ENCODE measurements at places on chromosomes 2 and 18.

- no peak for DNase-seq
Measured at GRCh38 chr18:8799596-8800441, 94.5 kb downstream of the MTCL1 start.

DNA sequence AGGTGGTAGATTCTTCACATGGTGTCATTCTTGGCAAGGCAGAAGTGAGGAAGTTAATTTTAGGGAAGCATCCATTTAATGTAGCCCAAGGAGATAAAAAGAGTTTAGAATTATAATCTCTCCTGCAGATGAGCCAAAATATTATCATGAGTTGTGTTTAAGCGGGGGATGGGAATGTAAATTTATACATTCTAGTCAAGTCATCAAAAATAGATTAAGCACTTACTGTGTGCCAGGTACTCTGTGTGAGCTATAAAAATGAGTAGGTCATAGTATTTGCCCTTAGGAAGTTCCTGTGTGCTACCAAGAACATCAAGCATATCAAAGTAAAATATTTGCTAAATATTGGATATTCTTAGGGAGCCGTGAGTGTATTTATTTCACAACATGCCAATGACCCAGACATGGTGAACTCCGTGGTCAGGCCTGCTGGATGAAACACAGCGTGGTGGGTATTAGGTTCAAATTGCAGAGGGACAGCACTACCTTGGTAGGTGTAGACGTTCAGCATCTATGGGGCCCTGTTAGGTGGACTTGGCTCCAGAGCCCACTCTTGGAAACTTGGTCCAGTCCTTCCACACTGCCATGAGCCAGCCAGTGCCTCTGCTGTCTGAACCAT lies 37.4 kb downstream of the MEIS1 start:
- DNase-seq, result no peak

- peak; percentile 12 for DNase-seq
Measured at GRCh38 chr2:241036397-241036963, 38.1 kb downstream of the SNED1 start.

GRCh38 chr18:37299471-37300304 lies 265.9 kb downstream of the CELF4 start:
- peak; percentile 100 for DNase-seq

DNA sequence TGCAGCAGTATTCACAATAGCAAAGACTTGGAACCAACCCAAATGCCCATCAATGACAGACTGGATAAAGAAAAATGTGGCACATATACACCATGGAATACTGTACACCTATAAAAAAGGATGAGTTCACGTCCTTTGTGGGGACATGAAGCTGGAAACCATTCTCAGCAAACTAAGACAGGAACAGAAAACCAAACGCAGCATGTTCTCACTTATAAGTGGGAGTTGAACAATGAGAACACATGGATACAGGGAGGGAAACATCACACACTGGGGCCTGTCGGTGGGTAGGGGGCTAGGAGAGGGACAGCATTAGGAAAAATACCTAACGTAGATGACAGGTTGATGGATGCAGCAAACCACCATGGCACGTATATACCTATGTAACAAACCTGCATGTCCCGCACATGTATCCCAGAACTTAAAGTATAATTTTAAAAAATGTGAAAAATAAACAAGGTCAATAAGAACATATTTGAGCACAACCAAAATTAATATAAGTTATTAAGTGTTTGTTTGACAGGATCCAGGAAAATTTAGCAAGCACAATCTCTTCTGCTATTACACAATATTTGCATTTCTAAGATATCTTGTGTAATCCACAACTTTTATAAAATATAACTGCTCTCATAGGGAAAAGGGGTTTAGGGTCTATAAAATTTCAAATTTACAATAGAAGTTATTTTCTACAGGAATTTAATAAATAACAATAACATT lies 22.9 kb downstream of the CCBE1 start:
- DNase-seq, result no peak

- no peak for DNase-seq
Measured at GRCh38 chr2:219630770-219631405, 3.5 kb downstream of the SLC4A3 start.

GRCh38 chr2:120770176-120770575 lies 34.5 kb downstream of the GLI2 start:
- no peak for DNase-seq

- DNase-seq, result no peak
Measured at GRCh38 chr2:109695290-109695689, 81.1 kb downstream of the SOWAHC start.

- no peak for DNase-seq
Measured at GRCh38 chr2:57760381-57760801, 286.2 kb upstream of the VRK2 start.

DNA sequence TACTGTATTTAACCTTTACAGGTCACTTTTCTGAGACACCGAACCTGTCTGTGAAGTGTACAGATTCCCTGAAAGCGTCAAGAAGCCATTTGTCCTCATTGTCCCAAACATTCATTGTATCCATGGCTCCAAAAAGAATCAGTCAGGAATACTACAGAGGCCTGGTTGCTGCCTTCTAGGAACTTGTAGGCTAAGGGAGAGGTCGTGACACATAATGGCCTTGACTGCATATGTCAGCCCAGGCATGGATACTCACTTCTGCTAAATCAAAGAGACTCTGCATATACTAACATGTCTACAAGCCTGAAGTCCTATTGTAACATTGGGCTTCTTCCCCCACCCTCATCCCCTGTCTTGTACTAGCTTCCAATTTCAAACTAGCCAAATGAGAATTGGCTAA lies 40.2 kb downstream of the ONECUT2 start:
- no peak for DNase-seq

- peak; percentile 98 for DNase-seq
Measured at GRCh38 chr2:165009466-165009865, 54.1 kb upstream of the SLC38A11 start.

DNA sequence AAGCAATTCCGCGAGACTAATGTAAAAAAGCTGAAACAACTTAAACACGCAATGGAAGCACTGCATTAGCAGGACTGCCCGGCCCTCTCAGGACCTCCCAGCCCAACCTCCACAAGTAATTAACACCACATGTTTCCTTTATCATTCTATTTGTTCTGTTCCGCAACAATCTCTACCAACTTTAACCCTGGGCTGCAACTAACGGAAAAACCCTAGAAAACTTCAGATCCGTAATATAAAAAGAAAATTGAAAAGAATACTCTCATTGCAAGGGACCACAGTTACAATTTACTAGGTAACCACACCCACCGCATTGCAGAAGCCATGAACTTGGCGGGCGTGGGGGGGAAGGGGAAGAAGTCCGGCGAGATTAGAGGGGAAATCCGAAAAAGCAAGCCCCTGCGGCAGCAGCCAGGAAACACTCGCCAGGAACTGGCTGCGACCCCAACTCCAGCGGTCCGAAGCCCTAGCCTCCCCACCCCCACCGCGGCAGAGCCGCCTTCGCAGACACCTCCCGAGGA lies 1.2 kb downstream of the EPB41L3 start:
- DNase-seq, result no peak

DNA sequence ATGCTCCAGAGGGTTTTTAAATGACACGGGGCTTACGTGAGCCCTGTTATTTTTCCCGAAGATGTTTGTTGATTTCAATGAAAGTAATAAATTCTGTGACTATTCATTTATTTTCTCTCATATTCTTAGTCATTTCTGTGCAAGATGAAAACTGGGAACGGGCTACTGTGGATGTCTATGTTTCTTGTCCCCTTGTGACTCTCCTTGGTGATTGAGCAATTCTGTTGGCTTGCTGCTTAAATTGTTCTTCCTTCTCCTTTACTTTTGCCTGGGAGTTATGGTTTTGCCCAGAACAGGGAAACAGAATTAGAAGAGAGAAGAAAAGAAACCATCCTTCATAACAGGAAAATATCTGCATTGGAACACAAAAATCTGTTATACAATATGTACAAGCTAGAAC lies 508.2 kb upstream of the DSEL start:
- DNase-seq, result no peak

DNA sequence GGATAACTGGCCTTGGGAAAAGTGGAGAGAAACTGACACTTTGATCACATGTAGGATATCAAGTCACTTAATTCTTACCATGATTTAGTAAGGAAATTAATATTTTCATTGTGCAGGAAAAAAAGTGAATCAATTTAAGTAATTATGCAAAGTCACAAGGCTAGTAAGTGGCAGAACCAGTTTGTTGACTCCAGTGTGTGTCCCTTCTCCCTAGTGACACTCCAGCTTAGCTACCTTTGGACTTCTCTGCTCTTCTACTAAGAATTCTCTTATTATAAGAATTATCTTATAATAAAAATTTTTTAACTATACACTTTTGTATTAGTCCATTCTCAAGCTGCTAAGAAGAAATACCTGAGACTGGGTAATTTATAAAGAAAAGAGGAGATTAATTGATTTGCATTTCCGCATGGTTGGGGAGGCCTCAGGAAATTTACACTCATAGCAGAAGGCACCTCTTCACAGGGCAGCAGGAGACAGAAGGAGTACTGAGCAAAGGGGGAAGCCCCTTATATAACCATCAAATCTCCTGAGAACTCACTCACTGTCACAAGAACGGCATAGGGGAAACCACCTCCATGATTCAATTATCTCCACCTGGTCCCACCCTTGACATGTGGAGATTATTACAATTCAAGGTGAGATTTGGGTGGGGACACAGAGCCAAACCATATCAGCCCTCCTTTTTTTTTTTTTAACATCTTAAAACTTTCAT lies 13.6 kb downstream of the COL4A4 start:
- DNase-seq, result no peak

GRCh38 chr2:31150120-31150670 lies 12.0 kb upstream of the GALNT14 start:
- DNase-seq, result no peak

GRCh38 chr2:23746141-23746863 lies 180.6 kb downstream of the ATAD2B start:
- no peak for DNase-seq

GRCh38 chr2:217994776-217995274 lies 8.0 kb downstream of the TNS1 start:
- DNase-seq, result peak; percentile 73

DNA sequence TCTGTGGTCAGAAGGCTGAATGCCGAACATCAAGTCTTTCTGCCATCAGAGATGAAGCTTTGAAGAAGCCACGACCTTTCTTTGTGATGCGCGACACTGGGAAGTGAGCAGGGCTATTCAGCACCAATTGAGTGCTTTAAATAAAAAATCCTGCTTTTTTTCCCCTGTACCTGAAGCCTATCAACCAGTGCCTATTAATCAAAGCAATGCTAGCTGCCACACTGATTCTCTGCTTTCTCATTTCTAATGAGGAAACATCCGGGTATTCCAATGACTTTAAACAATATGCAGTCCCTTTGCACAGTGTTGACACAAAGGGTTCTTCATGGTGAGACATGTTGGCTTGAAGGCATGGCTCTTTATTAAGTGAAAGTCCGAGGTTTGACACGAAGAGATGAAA lies 88.0 kb downstream of the GALR1 start:
- DNase-seq, result no peak

- no peak for DNase-seq
Measured at GRCh38 chr2:123870206-123870880, 154.7 kb upstream of the CNTNAP5 start.

DNA sequence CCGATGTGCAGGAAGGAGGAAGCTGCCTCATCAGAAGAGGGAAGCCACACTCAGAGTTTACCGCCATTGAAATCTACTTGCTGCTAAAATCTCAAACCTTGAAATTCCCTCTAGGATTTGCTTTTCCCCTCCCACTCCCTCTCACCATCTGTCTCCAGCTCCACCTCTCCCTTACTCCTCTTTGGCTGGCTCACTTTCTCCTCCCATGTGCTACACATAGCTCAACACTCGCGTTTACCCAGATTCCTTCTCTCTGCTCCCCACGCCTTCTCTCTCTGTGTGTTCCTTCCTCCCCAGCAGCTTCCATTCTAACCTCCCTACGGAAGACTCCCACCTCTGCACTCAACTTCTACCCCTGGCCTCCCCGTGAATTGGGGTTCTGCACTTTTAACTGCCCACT lies 143.1 kb downstream of the DNER start:
- no peak for DNase-seq

DNA sequence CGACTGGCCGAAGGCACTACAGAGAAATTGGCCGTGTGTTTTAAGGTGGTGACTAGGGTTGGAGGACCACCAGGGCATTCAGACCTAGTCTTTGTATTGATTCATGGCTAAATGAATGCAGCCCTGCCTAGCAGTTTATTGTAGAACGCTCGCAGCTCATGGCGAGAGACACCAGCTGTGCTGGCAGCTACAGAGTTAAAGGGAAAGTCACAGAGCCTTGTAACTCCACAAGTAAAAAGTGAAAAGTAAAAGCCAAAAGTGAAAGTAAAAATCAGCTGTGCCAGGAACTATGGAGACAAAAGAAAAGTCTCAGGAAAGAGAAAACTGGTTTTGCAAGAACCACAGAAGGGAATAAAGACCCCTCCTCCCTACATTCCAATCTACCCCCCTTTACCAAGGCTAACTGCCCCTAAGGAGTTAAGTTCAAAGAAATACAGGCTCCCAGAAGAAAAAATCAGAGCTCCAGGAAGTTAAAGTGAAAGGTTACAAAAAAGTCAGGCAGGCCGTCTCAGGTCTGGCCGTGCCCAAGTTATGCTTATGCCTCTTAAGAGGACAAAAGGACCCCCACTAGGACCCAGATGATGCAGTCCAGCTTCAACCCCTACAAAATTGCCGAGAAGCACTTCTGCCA lies 46.4 kb upstream of the SELENOI start:
- peak; percentile 77 for DNase-seq

- DNase-seq, result no peak
Measured at GRCh38 chr18:33653231-33653630, 75.2 kb downstream of the ASXL3 start.

- DNase-seq, result peak; percentile 37
Measured at GRCh38 chr2:30280596-30281434, 49.5 kb downstream of the LBH start.

DNA sequence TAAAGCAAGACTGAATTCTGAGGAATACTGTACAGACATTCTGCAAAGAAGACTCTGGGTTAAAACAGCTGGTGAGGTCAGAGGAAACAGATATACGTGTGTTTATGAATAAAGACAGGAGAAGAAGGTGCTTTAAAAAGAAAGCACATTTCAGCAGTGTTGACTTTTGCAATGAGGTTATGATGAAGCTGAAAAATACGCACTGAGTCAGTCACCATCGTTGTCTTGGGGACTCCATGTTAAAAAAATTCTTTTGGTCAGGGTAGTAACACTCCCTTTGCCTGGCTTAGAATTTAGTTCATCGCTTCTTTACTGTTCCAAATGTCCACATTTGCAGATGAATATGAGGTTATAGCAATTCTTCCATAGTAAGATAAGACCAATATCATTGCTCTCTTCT lies 1049.0 kb downstream of the TSN start:
- no peak for DNase-seq

- no peak for DNase-seq
Measured at GRCh38 chr2:96537066-96537733, 648 bp downstream of the ARID5A start.

- no peak for DNase-seq
Measured at GRCh38 chr2:234670806-234671205, 173.9 kb upstream of the ARL4C start.

DNA sequence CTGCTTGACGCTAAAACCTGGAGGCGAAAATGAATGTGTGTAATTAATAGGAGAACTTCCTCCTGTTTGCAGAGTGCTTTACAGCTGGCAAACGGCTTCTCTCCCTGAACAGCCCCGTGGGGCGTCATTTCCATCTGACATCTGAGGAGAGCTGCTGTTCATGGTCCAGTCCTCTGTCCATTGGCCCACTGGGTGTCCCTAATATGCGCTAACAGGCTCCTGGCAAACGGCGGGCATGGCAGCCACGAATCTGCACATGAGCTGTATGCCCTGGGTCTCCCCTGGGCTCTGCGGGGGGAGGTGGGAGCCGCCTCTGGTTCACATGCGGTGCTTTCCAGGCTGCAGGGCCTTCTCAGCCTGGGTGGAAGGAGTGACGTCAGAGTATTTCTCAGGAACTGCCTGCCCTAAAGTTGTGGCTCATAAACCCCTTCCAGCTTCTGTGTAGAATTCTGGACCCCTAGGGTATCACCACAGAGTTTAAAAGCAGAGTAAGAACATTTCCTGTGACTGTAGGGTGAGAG lies 73.2 kb downstream of the LRRFIP1 start:
- peak; percentile 93 for DNase-seq

Measured in renal cortical epithelial cell (primary cell).